Spinal cord (tissue), 10 donors: ENCODE measurements at places on chromosomes 6 and 20.
A peak's percentile ranks its signal among the peaks of the same experiment; 100 is the strongest.

DNA sequence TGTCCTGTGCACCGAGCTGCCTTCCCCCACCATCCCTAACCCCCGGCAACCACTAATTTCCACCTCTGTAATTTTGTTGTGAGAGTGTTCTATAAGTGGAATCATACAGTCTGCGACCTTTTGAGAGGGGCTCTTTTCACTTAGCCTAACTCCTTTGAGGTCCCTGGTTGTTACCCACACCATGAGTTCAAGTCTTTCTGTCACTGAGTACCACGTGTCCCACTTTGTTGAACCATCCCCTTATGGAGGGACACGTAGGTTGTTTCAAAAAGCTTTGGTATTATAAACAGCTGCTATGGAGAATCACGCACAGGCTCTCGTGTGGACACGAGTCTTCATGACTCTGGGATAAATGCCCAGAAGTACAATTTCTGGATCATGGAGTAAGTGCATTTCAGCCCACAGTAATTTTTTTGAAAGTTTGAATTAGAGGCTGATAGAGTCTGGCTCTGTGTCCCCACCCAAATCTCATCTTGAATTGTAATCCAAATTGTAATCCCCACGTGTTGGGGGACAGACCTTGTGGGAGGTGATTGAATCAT lies 9.5 kb downstream of the FAM209B start:
- DNase-seq, result no peak

DNA sequence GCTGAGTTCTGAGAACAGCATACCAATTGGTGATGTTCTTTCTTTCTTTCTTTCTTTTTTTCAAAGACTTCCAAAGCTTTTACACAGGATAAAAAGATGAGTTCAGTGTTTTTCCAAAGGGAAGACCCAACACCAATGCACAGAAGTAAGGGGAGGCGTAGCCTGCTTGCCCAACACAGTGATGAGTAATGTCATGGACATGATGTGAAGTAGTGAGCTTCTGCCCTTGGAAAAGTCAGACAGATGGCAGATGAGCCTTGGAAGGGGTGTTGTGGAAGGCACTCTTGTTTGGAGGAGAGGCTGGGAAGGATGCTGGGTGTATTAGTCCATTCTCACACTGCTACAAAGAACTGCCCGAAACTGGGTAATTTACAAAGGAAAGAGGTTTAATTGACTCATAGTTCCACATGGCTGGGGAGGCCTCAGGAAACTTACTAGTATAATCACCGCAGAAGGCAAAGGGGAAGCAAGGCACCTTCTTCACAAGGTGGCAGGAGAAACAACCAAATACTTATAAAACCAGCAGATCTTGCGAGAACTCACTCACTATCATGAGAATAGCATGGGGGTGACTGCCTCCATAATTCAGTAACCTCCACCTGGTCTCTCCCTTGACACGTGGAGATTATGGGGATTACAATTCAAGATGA lies 12.6 kb downstream of the LRP11 start:
- no peak for DNase-seq

- DNase-seq, result no peak
Observed at GRCh38 chr20:56552911-56553629, 20.0 kb downstream of the FAM209B start.

DNA sequence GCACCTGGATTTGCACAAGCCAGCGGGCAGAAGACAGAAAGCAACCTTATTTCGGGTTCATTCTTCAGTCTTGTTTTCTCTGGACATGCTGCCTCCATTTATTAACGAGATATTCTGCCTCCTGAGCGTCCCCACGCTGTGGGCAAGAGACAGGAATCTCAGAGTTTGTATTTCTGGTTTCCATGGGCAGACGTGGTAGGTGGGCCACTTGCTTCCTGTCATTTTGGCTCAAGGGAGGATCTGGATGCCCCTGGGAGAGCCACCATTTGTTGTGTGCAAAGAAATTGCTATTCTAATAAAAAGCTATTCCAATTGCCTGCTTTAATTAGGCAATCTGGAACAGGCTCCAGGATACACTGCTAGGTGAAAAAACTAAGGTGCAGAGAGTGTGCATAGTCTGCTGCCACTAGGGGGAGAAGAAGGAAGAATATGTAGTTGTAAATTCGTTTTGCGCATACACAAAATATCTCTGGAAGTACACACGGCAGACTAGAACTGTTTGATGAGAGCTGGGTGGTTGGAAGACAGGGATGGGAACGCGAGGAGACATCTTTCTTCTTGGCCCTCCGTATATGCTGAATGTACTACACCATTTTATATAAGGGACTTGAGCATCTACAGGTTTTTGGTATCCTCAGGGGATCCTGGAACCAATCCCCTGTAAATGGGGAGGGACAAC lies 30.1 kb upstream of the SLC16A10 start:
- DNase-seq, result peak; percentile 87

GRCh38 chr6:125245523-125246264 lies 56.1 kb downstream of the HDDC2 start:
- no peak for DNase-seq
